ENCODE measurements at places on chromosomes 12 and 14.

- DNase-seq: no peak
These were observed 37.9 kb downstream of the ISCA2 start for GRCh38 chr14:74531467-74531866.

DNA sequence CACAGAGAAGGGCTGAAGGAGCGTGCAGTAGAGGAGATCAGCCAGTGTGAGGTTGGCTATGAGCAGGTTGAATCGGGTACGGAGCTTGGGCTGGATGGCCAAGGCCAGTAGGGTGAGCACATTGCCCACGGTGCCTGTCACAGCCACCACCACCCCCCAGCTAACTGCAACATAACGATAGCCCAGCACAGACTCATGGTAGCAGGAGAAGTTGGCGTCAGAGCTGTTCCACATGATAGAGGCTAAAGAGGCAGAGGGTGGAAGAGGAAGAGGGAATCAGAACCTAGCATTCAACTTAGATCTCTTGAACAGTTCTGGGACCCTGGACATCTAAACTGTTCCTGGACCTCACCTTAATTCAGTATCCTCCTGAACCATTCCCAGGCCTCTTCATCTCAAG, 668 bp downstream of the GPR84 start:
- DNase-seq: no peak

DNA sequence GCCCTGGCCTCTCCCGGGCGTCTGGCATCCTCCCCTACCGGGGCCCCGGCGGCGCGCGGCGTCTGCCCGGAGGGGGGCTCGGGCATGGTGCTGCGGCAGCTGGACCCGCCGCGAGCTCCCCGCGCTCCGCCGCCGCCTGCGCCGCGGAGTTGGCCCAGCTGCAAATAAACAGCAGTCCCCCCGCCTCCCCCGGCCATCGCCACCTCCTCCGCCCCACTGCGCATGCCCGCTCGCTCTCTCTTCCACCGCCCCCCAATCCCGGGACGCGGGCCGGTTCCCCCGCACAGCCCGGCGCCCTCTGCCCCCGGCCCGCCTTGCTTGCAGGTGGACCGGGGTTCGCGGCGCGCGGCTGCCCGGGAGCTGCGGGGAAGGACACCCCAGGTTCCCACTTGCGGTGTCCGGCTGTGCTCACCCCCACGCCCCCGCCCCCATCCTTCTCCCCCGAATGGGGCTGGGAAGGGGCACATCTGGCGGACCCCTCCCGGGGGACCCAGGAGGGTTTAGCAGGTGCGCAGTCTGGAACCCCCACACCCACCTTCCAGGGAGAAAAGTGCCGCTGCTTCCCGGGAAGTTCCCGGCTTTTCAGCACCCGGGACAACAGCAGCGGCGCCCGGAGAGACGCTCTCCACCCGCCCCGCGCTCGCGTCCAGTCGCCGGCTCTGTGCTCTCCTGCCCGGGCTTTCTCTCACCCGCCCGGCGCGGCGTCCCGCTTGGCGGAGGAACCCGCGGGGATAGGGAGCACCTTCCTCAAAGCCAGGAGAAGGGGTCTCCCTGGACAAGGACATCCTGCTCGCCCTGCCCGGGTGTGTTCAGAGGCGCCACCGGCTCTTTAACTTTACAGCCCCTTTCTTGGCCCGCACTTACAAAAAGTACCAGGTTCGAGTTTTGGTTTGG, at the start of gene TMTC1:
Gene TMTC1, minus strand, starts transcription at position 170 of the 894 bp plus-strand sequence. CDS start 191 bp downstream, outside the sequence.
- DNase-seq: peak; percentile 81

- DNase-seq: no peak
These were observed 6.1 kb upstream of the CDCA4 start for GRCh38 chr14:105026802-105027563.

- no peak for DNase-seq
These were observed 19.9 kb downstream of the SETD1B start for GRCh38 chr12:121823727-121824115.

All from glutamatergic neuron (in vitro differentiated cells).